ENCODE measurements at places on chromosomes 1 and 21.

GRCh38 chr1:57824535-57824934 lies 400.7 kb upstream of the DAB1 start:
- no peak for DNase-seq

- DNase-seq, result no peak
Measured at GRCh38 chr1:237687804-237688203, 202.9 kb downstream of the ZP4 start.

DNA sequence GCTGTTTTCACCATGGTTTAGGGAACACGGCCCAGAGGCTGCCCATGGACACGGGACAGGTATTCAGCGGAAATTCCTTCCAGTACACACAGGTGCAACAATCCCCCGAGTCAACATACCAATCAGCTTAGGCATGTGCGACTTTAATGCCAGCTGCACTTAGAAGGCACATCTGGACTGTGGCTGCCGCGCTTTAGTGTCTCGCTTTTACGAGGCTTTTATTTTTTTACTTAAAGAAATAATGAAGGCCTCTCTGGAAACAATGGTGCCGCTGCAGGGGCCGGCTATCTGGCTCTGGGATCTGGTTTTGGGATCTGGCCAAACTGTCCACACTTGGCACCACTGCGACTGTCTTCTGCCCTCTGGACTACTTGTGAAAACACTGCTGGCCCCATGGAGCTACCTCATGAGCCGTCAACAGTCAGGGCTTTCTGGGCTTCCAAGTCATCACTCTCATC lies 55.5 kb downstream of the SLC66A1 start:
- peak; percentile 24 for DNase-seq

DNA sequence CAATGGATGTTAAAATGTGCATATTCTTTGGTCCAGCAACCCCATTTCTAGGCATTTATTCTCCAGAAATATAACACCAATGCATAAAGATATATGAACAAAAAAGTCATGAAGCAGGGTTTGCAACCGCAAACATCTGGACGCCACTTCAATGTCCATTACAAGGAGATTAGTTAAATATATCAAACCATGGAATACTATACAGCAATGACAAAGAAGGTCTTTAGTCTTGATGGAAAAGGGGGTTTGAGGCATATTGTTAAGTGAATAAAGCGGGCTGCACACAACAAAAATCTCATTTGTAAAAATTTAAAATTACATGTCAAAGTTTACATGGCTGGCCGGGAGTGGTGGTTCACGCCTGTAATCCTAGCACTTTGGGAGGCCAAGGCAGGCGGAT lies 31.6 kb downstream of the RAP1GAP start:
- DNase-seq, result no peak

DNA sequence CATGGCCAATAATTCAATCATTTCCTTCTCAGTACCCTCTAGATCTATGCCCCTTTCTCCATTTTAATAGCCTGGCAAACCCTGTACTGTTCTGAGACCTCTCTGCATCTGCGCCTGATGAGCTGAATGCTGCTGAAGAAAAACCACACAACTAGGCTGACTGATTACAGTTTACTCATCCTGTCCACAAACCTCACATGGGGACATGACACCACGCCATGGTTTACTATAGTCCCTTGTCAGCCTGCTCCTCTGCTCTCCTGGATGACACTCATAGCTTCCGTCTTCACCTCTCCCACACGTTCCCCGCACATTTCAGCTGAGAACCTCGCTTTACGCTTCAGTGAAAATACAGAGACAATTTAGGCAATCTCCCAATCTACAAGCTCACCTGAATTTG lies 59.7 kb downstream of the DESI2 start:
- DNase-seq, result no peak

DNA sequence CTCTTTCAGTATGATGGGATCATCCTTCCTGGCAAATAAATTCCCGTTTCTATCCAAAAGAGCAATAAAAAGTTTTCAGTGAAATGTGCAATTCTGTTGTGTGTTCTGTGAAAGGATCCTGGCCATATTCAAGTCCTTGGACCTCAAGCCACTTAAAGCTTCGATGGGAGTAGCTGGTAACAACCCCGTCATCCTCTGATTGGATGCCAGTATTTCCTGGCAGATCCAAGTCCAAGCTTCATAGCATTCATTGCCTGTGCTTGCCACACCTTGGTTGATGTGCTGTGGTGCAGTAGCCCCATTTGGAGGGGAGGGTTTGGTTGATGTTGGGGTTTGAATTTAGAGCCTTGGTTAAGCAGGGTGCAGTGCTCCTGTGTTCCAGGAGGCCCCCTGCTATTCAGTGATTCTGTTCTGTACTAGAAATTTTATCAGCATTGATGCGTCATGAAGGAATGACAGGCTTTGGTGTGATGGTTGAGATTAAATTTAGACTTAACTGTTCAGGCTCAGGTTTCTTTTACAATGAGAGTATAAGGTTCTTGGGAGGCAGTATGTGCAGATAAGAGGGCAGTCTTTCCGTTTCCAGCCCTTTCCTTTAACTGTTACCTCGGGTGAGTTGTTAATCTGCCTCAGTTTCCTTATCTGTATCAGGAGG lies 4.9 kb downstream of the RPL11 start:
- DNase-seq, result no peak

DNA sequence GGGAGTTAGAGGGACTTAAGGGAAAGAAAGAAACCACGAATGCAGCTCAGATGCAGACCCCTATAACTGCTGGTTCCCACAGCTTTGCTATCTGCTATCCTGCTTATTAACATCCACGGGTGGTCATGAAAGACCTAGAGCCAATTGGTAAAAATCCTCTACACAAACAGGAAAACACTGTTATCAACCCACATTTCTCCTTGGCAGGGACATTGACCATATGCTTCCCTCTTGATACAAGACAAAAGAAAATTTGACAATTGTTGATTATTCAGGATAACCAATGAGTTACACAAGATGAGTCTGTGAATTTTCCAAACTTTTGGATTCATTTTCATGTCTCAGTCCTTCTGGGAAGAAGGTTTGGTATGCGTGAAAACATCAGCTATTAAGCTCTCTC lies 90.4 kb downstream of the TIAM1 start:
- no peak for DNase-seq

- DNase-seq, result no peak
Measured at GRCh38 chr1:45621895-45622523, 1.8 kb downstream of the CCDC17 start.

- DNase-seq, result no peak
Measured at GRCh38 chr21:38937286-38937790, 131.6 kb downstream of the ETS2 start.

DNA sequence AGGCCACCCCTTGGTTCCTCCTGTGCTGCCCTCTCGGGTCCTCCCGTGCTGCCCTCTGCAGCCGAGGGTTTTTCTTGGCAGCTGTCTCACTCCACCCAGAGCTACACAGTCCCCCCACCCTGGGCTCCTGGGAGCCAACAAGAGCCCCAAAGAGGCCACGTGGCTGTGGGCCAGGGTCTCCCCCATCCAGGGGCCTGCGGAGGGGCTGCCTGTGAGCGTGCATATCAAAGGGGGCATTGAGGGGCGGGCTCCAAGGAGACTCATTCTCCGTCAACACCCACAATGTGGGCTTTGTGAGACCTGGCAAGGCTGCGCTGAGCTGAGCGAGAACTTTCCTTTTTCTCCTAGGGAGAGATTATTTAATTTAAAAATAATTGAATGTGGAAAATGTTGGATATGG lies 108.7 kb upstream of the ARHGEF16 start:
- no peak for DNase-seq

DNA sequence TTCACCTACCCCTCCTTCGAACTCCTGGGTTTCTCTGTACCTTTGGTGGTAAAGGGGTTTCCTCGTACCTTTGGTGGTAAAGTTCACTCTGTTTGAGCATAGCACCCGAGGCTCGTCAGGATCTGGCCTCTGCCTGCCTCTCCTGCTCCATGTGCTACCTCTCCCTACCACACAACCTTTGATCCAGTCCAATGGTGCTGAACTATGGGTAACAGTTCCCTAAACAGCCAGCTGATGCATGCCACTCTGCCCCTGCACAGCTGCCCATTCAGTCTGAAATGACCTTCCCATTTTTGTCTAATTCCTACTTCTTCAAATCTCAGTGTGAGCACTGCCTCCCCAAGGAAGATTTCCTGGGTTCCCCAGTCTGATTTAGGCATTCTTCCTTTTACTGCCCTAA lies 14.0 kb downstream of the OVAAL start:
- no peak for DNase-seq
